ENCODE measurements at places on chromosomes 16 and 17.

DNA sequence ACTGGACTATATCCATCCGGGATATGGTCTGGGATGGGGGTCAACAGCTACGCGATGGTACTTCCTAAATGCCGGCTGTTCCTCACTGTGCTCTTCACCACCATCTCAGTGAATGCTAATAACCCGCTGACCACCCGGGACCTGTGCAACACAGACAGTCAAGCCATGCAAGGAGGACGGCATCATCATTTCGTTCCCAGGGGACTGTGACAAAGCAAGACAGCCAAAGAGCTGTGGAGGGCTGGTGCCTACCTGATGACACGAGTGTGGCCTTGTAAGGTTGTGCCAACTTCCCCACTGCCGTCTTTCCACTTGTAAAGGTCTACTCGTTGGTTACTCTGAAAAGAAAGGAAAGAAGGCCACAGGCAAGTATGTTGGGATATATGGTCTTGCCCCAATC is 33.7 kb downstream of the WDR59 start:
- no peak for DNase-seq

GRCh38 chr16:86975445-86975844 is 341.7 kb downstream of the C16orf95 start:
- DNase-seq: no peak

GRCh38 chr17:33396818-33397217 is 103.7 kb upstream of the ASIC2 start:
- DNase-seq: no peak

DNA sequence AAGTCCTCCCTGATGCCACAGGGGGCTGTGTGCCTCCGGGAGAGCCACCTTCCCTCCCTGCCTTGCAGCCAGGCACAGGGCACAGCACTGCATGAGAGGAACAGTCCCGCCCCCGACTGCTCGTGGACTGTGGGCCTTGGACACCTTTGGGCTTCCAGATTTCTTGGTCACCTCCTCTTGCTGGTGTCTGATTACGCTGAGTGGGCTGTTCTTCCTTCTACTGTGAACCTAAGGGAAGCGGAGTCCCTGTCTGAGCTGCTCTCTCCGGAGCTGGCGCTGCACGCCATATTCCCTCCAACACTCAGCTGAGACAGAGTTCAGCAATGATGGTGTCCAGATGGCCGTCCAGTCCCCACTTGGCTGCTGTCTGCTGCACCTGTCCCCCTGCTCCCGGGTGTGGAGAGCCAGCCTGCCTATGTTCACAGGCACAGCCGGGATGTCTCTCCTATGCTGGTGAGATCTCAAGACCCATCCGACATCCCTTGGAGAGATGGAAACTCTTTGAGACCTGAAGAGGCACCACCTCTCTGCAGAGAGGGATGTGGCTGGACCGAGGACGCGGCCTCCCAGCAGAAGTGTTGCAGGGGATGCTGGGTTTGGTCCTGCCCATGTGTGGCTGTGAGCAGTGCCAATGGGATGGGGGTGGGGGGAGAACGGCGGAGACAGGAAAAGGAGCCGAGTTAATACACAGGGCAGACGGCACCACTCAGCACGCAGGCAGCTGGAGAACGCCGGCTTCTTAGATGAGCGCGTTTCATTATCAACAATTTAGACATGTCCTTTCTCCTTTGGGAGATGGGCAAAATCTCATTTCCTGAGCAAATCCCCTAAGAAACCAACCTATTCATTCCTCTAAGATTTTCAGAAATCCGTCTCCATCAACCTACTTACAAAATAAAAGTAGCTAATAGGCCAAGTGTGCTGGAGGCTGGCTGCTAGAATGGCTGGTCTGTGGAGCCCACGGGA is 171.9 kb downstream of the ENGASE start:
- DNase-seq: no peak

- no peak for DNase-seq
These were observed 3.1 kb downstream of the ITPRIPL2 start for GRCh38 chr16:19116711-19117449.

- DNase-seq: no peak
These were observed 16.1 kb downstream of the G6PC3 start for GRCh38 chr17:44086364-44087311.

DNA sequence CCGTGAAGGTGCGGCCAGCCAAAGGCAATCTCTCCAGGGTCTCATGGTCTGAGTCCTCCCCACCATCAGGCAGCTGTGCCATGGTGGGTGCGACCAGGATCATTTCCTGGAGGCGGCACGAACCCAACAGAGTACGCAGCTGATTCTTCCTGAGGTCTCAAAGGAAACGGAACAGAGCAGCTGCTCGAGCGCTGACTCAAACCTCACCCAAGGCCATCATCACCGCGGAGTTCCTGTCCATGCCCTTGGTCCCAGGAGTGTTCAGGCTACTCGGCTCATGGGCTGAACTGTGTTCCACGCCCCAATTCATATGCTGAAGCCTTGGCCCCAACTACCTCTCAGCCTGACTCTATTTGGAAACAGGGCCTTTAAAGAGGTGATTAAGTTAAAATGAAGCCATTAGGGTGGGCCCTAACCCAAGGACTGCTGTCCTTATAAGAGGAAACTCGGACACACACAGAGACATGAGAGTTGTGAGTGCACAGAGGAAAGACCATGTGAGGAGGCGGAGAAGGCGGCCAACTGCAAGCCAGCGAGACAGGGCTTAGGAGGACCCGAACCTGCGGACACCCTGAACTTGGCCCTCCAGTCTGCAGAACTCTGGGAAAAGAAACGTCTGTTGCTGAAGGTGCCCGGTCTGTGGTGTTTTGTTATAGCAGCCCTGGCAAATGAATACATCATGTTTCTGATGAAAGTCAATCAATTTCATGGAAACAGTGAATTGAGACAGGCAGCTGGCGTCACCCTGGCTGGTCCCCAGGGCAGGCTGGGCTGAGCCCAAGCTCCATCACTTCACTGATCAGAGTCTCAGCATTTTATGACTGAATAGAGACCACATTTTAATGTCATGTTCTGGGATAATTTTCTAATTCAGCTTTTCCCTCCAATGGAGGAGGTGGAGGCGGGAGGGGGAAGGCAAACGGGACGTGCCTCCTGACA is 13.7 kb downstream of the MXRA7 start:
- no peak for DNase-seq

DNA sequence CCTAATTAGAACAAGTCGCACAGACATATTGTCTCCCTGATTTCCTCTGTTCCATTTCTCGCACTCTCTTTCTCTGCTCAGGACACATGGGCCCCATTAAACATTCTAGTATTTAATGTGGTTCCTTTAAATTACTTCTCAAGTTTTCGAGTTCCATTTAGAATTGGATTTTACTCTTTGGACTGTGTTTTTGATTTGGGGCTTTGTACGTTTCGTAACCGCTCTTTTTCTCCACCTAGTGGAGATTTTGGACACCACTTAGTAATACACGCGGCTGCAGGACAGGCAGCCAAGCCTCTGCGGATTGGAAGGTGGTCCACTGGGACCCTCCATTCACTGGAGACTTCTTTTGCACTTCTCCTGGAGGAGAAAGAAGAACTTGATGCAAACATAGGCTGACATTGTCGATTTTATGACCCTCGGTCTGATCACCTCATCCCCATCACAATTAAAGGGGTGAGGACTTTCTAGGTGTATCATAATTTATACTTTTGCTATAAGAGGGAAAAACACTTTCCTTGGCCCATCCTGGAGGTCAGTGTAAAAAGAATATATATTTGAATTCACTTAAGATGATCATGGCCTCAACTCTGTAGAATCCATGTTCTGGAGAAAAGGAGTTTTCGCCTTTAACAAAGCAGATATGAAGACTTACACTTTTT is 85.7 kb downstream of the NOG start:
- DNase-seq: no peak

- DNase-seq: no peak
These were observed 176.5 kb downstream of the SEC14L1 start for GRCh38 chr17:77317091-77317750.

- peak; percentile 64 for DNase-seq
These were observed 30.6 kb downstream of the CHD9 start for GRCh38 chr16:53085369-53085843.

DNA sequence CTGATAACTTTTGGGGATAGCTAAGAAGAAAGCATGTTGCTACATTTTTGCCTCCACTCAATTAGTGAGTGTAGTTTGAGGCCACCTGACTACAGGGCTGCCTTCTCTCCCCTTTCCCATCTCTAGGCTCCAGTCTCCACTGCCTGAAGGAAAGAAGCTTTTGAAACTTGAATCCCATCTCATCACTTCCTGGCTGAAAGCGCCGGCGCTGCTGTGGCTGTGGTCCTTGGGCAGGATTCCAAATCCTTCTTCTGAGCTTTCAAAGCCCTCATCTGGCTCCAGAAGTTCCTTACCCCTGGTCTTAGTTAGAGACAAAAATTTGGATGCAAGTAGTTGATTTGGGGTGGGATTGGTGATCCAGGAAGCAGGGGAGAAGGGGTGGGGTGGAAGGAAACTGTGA is 119.4 kb downstream of the FOXL1 start:
- DNase-seq: no peak

- DNase-seq: no peak
These were observed 656.5 kb upstream of the SALL1 start for GRCh38 chr16:51807551-51807950.

DNA sequence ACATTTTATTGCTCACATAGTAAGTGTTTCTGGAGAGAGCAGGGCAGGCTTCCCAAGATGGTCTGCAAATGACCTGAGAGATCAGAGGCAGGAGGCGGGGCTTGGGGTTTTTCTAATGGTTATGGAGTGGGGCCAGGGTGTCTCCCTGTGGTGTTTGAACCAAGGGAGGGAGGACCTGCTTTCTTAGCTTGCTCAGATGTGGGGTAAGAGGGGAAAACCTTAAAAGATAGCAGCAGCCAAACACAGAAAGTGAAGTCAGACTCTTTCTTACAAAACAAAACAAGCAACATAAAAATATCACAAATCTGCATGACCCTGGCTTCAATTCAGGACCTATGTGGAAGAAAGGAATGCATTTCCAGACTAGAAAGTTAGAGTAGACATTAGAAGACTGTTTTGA is 22.9 kb upstream of the DNAJA2 start:
- DNase-seq: no peak

DNA sequence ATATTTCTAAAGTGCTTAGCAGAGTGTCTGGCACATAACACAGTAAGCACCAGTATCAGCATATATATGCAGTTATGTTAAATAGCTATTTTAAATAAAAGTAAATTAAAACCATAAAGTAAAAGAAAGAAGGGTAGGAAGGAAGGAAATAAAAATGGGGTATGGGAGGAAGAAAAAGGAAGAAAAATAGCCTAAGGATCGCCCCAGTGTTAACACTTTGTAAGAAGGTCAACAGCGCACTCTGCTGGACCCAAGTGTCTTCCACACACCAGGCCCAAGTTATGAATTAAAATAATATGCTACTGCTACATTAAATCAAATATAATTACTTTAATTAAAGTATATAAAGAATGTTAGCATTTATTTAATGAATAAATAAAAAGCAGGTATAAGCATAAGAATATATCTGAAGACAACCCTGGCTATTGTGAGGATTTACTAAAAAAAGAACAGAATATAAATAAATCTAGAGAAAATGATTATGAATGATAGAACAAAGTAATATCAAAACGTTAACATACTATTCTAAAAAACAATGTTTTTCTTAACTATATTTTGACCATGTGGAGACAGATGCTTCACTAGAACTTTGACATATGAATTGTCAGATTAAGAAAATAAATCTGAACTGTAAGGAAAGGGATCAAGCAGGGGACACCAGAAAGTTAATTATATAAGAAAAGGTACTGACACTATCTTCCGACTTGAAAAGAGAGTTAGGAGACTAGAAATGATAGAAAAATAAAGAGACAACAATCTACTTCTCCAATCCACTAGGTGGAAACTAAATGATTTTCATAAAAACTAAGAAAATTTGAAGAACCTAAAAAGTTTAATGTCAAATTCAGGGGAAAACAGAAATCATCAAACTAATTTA is 25.9 kb downstream of the BRIP1 start:
- peak; percentile 42 for DNase-seq

- DNase-seq: no peak
These were observed 138.2 kb downstream of the C16orf95 start for GRCh38 chr16:87178977-87179376.

DNA sequence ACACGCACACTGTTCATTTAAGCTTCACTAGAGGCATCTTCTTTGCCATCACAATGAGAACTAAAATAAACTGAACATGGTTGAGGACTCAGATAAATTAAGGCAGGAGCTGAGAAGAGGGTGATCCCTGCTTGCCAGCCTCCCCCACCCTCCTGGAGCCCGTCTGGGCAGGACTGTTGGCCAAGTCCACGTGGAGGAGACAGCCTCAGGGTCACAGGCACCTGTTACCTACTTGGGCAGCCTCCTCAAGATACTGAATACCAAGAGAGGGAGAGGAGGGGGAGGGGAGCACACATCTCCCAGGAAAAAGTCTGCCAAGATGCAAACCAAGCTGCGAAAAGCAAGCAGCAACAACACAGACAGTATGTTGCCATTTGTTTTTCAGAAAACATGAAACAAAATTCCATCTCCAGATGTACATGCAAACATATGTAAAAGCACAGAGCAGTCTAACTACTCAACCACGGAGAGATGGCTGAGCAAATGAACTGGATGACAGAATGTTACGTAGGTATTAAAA is 67.4 kb downstream of the SLC39A11 start:
- no peak for DNase-seq

GRCh38 chr17:58328195-58329034 is at the start of gene TSPOAP1:
Gene TSPOAP1 (minus strand): TSS chr17:58328795. CDS start chr17:58327920, 875 bp downstream.
- no peak for DNase-seq

- no peak for DNase-seq
These were observed 15.0 kb downstream of the CA10 start for GRCh38 chr17:52143542-52143941.

- DNase-seq: no peak
These were observed 49.1 kb upstream of the SLC25A19 start for GRCh38 chr17:75338335-75338734.
